Daoy (cell line): ENCODE measurements at places on chromosomes 2 and 18.

DNA sequence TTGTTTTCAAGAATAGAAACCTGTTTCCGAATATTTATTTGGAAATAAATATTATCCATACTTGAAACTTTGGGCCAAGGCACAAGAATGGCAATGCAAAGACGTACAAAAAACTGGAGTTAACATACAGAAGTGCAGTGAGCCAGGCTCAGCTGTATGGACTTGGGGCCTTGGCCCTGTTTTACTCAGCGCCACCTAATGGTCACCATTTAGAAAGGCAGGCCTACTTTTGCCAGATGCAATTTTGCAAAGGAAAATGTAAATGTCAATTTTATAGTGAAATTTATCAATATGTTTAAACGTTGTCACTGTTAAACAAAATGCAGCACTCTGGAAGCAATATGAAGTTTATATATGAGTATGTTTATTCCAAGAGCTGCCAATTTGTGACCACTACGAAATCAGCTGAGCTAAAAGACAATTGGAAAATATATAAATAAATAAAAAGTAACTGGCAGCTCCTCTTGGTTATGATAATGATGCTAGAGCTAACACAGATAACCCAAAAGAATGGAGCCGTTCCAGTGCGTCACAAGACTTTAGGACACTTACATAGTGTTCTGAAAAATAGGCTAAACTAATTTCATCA lies 155.0 kb downstream of the ARHGAP15 start:
- DNase-seq = peak; percentile 34

- DNase-seq = no peak
Observed at GRCh38 chr18:77178559-77178958, 46.0 kb upstream of the MBP start.

- peak; percentile 57 for DNase-seq
Observed at GRCh38 chr2:163341426-163341825, 394.4 kb downstream of the FIGN start.

DNA sequence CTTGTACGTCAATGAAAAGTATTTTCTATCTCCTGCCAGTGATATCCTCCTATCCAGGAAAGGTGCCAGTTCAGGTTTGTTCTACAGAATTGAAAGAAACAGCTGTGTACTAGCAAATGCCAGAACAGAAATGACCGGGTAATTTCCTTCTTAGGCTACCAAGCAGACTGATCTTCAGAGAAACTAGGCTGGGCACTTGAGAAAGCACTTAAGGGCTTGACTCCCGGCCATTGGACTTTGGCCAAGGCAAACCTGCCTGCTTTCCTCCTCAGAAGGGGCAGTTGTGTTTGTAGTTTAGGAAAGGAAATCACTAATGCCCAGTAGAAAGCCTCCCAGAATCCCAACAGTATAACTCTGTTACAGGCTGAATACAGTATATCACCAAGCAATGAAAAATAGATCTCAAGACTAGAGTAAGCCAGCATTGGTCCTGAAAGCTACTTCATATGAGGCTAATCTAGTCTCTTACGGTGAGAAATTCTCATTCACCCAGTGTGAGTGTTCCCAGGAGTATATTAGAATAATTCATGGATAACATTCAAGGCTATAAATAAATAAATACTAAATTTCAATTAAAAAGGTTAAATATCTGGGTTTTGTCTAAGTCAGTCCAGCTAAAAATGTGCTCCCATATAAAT lies 43.0 kb upstream of the COL5A2 start:
- peak; percentile 72 for DNase-seq

DNA sequence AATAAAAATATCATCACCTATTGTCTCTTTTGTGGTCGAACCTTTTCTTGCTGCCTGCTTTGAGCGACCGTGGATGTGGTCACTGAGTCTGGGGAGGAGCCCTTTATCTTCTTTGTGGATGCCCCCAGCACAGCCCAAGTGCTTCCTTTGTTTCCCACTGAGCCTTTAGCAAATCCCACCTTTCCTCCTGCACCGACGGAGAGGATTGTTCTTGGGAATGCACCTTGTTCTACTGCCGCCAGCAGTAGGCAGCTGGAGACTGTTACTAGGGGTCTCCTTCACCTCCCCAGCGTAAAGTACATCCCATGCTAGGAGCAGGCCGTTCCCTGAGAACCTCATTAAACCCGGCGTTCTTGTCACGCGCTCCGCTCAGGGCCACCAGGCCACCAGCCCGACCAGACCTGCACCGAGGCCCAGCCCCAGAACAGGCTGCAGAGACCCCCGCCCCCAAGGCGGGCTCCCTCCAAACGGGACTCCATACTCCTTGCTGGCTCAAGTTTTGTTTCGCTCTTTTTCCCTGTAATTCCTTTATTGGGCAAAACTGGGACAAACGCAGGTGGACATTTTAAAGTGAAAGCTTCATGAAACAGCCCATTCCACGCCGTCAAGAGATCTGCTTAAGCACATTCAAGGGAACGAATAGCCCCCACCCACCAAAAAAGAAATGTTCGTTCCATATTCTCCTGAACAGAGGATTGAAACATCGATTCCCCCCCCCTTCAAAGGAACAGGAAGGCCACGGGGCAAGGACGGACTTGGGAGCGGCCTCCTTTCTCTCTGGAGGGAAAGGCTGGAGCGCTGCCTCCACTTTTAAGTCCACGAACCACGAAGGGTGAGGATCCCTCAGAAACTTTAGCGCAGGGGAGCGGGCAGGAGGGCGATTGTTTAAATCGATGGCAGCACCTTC lies 1.1 kb upstream of the MAT2A start:
- DNase-seq = peak; percentile 70

DNA sequence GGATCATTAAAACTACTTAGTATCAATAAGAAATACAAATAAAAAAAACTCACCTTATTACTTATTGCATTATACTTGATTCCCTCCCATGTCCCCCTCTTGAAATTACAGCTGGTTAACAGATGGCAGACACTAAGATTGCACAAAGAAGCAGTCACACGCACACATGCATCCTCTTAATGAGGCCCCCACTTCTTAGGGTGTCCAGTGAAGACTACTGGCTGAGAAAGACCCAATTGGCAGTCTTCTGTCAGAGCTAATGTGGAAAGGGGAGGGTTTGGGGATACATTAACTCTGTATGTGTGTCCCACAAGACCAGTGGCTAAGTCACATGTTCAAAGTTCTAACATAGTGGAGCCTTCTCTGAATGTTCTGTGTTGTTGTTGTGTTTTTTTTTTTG lies 210.7 kb downstream of the MTX2 start:
- DNase-seq = no peak

DNA sequence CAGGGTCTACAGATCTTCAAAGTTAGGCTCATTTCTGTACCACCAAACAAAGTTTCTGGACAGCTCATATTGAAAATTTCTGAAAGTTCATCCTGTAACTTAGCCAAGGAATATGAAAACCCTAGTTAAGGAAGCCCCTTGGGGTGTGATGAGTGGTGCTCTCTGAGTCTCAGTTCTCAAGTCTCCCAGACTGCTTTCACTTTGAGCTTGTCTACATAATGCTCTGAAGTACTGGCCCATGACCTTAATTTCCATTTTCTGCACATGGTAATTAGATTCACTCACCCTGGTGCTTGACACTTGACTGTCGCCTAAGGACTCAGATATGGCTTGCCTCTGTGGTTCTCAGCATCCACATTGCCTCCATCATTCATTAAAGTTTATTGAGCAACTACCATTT lies 51.7 kb upstream of the SATB2 start:
- no peak for DNase-seq

DNA sequence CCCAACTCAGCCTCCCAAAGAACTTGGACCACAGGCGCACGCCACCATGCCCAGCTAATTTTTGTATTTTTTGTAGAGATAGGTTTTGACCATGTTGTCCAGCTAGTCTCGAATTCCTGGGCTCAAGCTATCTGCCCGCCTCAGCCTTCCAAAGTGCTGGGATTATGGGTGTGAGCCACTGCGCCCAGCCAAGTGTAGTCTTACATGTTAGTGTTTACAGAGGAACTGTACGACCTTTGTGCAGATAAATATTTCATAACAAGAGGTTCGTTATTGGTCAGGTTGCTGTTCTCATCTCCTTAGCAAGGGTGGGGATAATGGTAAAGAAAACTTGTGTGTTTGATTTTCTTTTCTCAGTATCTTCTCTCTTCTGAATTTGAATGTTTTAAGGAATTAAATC lies 46.5 kb downstream of the RALBP1 start:
- no peak for DNase-seq

GRCh38 chr2:139123795-139124194 lies 343.6 kb upstream of the NXPH2 start:
- DNase-seq = no peak

DNA sequence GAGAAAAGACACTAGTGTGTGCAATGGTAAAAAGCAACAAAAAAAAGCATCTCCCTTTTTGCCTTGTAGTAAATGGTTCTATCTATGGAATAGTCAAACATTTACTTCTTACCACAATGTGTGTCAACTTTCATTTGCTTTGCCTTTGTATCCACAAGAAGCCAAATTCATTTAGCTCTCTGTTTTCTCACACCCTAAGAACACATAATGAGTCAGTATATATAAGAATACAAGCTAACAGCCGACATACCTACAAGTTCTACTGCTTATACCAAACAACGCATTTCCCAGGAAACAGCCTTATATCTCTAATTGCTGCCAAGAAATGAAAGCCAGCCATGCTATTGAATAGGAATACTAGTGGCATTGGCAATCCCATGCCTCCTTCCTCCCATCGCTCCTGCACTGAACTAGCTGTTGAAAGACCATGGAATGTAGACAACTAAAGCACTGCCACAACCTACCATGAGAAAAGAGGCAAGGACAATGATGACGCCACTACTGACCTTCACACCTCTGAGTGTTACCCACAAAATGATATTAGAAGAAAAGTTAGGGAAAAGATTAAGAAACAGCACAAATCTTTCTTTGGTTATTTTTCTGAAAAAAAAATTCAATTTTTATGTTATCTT lies 243.9 kb downstream of the GCA start:
- DNase-seq = no peak
